ENCODE measurements at places on chromosomes 5 and 9.

- DNase-seq = no peak
Observed at GRCh38 chr9:19787672-19788071, 1.2 kb downstream of the SLC24A2 start.

- no peak for DNase-seq
Observed at GRCh38 chr9:92189782-92190535, 74.7 kb upstream of the SPTLC1 start.

DNA sequence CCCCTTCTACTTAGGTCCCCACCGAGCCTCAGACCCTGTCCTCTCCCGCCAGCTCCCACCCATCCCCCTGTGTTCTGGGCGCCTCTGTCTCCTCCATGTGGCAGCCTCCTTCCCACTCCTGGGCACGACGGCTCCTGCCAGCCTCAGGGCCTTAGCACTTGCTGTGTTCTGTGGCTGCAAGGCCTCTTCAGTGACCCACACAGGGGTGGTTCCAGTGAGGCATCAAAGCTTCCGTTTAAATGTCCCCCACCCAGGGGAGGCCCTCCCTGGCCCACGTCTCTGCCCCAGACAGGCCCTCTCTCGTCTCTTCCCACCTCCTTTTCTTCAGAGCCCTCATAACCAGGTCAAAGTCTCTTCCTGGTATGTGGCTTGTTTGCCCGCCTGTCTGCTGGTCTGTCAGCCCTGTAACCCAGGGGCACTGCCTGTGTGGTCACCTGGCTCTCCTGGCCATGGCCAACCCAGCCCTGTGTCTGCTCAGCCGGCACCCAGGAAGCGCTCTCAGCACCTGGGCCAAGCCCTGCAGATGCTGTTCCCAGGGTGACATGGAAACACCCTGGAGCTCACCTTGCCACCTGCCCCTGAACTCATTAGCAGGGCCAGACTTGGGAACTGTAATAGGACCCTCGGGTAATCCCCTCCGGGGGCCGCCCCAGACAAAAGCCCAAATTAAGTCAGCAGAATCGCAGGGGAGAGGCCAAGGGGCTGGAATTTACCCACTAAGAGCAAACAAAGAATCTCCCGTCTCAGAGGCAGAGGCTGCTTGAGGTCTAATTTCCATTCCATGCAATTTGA, 33.7 kb downstream of the LHX3 start:
- no peak for DNase-seq

DNA sequence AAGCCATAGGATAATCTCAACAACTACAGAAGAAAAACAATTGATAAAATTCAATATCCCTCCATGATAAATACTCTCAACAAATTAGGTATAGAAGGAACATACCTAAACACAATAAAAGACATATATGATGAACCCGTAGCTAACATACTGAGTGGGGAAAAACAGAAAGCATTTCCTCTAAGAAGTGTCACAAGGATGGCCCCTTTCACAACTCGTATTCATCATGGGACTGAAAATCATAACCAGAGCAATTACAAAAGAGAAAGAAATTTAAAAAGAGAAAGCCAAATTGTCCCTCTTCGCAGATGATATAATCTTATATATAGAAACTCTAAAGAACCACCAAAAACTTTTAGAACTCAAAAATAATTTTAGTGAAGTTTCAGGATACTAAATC, 146.3 kb upstream of the RGMB start:
- no peak for DNase-seq

GRCh38 chr9:70044490-70045307, 1.1 kb downstream of the MAMDC2 start:
- no peak for DNase-seq
